Urinary bladder (tissue), 4 donors: ENCODE measurements at places on chromosomes 13 and 19.

- no peak for DNase-seq
Observed at GRCh38 chr13:21538753-21539152, 65.2 kb downstream of the MICU2 start.

GRCh38 chr19:50328224-50328872 is 829 bp downstream of the KCNC3 start:
- DNase-seq: no peak

- DNase-seq: no peak
Observed at GRCh38 chr19:58380037-58380661, 681 bp downstream of the ZNF837 start.

- no peak for DNase-seq
Observed at GRCh38 chr19:31110336-31110735, 238.9 kb downstream of the TSHZ3 start.

DNA sequence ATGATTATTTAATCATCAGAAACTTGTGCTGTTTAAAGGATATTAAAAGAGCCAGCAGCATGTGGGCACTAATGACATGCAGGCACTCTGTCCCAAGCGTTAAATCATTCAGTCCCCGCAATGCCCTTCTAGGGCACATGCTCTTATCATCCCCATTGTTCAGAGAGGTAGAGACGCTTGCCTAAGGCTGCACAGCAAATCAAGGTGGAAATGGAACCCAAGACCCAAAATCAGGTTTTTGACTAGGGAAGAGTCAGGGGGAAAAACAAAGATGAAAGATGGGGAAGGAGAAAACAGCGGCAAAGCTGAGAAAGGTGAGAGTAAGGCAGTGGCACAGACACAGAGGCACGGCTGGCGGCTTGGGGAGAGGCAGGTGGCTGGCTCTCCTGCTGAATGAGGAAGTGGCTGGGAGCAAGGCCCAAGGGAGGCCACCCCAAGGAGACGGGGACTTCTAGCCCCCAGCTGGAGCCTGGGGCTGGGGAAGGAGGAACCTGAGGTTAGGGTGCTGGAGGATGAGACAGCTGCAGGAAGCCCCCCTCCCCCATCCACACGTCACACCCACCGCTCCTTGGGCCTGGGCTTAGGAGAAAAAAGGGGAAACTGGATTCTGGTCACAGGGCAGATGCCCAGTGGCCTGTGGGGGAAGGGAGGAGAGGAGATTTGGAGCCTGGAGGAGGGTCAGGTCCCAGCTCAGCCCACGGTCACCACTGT is 1.0 kb upstream of the TYROBP start:
- no peak for DNase-seq

DNA sequence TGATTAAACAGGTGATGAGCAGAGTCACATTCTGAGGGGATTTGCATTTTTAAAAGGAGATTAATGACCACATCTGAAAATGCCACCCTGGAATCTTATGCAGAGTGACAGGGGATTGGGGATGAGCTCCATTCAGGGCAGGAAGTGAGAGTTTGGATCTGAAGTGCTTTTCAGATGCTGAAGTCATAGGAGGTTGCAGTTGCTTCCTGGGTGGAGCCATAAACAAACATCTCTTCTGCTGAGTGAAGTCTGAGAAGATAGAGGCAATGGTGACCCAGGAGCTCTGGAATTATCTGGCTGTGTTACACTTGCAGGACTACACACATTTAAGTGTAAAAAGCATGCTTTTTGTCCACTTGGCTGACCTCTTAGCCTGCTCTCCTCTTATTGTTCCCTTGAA is 51.4 kb upstream of the PSG8 start:
- no peak for DNase-seq

- no peak for DNase-seq
Observed at GRCh38 chr13:70366720-70367119, 258.5 kb upstream of the KLHL1 start.

GRCh38 chr13:111488486-111489132 is 168.2 kb downstream of the TEX29 start:
- DNase-seq: no peak

GRCh38 chr13:29887030-29887557 is 36.7 kb upstream of the UBL3 start:
- DNase-seq: no peak

DNA sequence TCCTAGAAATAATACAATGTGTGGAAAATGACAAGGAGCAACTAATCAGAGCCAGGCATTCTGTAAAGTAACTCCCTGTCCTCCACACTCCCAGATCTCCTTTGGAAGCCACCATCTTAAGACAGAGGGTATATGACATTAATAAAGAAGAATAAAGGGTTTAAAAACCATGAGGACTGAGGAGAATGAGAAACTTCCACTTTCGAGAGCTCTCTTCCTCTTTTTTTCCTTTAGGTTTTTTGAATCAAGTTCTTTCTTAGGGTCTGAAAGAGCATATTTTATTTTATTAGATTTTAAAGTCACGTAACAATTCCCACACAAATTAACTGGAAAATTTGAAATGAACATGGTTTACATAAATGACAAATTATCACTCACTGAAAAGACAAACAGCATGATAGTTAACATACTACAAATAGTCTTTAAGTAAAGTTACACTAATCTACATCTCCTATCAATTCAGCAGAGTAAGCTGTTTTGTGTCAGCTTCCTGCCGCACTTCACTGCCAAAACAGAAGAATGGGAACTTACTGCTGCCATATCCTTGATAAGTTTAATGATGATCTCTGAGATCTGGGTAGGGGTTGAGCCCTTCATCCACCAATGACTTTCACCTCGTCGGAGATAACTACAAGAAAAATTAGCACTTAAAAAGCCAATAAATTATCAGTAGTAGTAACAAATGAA is 38.6 kb upstream of the FBXL3 start:
- DNase-seq: no peak

- no peak for DNase-seq
Observed at GRCh38 chr19:42919757-42920079, 2.0 kb upstream of the PSG6 start.

GRCh38 chr13:106042996-106043581 is 492.4 kb downstream of the EFNB2 start:
- no peak for DNase-seq

GRCh38 chr19:17404621-17405249 is 695 bp downstream of the BST2 start:
- DNase-seq: no peak

DNA sequence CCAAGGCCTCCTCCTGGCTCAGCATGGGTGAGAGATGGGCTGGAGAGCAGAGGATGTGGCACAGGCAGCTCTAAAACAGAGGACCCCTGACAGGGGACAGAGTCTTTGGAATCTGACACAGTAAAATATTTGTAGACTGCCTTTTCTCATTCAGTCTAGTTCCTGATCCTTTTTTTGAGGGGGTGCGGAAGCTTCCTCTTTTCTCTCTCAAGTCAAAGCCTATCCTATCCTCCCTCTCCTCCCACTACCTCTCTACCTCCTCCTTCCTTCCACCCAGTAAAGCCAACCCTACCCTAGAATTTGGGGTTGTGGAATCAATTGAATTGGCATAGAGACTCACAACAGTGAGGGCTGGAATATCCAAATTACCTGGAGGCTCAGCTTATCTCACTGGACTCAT is 82.0 kb downstream of the TEX26 start:
- DNase-seq: no peak

DNA sequence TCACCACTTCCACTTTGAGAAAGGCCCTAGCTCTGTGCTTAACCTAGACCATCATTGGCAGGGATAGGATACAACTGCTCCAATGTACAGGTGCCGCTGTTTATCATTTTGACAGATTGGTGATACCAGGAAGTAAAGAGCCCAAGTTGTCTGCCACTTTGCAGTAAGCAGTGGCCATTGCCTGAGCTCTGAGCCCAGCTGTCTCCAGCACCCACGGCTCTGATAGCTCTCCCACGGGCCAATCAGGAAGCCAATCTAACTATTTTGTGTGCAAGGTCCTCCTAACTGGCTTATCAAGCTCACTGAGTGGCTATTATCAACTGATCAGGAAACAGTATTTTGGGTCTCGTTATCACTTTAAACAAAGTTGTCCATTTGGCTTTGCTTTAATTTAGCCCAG is 181.1 kb downstream of the DCT start:
- DNase-seq: no peak

DNA sequence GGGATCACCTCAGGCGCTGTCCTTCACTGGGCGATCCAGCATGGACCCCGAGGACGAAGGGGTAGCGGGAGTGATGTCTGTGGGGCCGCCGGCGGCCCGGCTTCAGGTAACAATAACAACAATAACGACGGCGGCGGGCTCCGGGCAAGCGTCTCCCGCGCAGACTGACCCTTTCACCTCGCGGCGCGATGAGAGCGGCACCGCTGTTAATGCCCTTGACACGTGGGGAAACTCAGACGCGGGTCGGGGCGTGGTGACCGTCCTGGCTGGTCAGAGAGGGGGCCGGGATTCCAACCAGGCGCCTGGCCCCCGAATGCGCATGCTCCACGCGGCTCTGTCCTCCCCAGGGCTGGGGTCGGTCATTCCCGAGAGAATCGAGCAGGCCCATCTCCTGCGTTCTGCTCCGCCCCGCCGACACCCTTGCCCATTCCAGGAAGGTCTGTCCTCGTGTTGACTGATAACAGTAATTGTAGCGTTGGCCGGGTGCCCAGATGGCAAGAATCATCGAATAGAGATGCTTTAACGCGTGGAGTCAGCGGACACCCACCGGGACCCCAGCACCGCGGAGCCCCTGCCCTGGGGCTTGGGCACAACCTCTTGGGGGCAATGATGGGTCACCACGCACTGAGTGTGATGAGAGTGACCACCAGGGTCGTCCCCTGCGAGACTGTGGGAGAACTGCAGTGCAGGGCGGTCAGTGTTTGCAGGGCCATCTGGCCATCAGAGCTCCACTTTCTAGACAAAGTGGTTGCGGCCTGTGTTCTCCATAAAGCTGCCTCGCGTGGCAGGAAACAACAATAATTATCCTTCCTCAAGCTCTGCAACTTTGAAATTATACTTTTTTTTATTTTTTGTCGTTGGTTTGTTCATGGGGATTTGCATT is 528 bp downstream of the ZNF8 start:
- DNase-seq: peak; percentile 57

GRCh38 chr19:39497996-39498797 is 550 bp upstream of the DLL3 start:
- DNase-seq: no peak

- DNase-seq: no peak
Observed at GRCh38 chr13:51905787-51906186, 44.0 kb downstream of the CCDC70 start.

DNA sequence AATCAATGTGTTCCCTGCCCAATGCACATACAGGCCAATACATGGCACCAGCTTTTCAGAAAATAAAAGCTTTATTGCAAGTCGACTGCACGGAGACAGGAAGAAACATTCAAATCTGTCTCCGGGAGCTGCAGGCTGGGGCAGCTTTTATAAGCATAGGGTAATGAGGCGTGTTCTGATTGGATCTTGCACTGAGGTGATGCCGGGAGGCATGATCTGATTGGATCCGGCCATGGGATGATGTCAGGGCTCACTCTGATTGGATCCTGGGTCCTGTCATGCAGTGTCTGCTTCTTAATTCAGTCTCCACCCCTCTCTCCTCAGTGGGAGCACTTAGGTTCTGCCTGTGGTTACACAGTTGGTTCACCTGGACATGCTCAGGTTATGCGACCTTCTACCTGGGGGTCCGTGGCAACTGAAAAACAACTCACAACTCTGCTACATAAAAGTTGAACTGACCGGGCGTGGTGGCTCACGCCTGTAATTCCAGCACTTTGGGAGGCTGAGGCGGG is 11.8 kb upstream of the FBN3 start:
- DNase-seq: no peak

DNA sequence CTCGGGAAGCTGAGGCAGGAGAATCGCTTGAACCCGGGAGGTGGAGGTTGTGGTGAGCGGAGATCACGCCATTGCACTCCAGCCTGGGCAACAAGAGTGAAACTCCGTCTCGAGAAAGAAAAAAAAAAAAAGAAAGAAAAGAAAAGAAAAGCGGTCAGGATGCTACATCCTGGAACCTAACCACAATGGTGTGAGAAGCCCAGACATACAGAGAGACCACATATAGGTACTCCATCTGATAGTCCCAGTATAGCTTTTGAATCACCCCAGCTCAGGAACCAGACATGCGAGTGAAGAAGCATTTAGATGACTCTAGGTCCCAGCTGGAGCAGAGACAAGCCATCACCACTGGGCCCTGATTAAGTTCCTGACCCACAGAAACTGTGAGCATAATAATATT is 3.2 kb downstream of the IFNL1 start:
- no peak for DNase-seq
